ENCODE measurements at places on chromosomes 16 and 17. TPM values are rescaled to one million over a fixed set of nuclear protein-coding genes. Genes with fewer than 3 reads are reported as not detected.

The RAB37 gene
- total RNA-seq = 19.0 TPM

The SPN gene
- total RNA-seq = 45.7 TPM

The SPIRE2 gene
- total RNA-seq = 1.1 TPM

The KRTAP1-5 gene
- total RNA-seq = not detected

The USP7 gene
- total RNA-seq = 259 TPM

The TPSAB1 gene
- total RNA-seq = not detected

DNA sequence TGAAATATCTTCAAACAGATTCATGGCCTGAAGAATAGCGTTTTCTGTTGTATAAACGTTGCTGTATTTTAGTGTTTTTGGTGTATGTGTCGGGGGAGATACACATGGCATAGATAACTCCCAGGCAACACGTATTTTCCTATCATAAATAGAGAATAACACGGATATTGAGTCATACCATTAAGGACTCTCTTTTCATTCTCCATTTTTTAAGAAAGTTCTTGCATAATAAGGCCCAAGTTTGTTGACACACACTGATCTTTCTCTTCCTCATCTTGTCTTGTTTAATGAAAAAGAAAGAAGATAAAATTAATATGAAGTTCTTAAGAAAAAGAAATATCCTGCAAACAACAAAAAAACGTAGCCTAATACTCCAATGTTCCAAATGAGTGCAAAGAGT lies 13.4 kb downstream of the ABCA8 start:
- DNase-seq = no peak

GRCh38 chr16:85961988-85962915 lies 63.3 kb downstream of the IRF8 start:
- no peak for DNase-seq

DNA sequence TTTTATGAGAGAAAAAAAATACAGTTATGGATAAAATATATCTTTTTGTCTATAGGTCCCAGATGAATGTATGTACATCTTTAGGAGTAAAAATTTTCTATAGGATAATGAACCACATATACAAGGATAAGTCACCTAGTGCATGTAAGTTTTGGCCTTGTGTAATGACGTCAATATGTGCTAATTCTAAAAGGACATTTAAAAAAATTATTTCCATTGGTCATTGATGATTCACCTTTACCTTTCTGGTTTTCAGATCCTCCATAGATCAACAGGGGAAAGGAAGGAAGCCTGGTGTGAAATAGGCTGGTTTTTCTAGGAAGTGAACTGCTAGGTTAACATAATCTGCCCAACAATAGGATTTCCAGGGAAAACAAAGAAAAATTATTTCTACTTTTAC lies 684.3 kb upstream of the SOX9 start:
- DNase-seq = no peak

DNA sequence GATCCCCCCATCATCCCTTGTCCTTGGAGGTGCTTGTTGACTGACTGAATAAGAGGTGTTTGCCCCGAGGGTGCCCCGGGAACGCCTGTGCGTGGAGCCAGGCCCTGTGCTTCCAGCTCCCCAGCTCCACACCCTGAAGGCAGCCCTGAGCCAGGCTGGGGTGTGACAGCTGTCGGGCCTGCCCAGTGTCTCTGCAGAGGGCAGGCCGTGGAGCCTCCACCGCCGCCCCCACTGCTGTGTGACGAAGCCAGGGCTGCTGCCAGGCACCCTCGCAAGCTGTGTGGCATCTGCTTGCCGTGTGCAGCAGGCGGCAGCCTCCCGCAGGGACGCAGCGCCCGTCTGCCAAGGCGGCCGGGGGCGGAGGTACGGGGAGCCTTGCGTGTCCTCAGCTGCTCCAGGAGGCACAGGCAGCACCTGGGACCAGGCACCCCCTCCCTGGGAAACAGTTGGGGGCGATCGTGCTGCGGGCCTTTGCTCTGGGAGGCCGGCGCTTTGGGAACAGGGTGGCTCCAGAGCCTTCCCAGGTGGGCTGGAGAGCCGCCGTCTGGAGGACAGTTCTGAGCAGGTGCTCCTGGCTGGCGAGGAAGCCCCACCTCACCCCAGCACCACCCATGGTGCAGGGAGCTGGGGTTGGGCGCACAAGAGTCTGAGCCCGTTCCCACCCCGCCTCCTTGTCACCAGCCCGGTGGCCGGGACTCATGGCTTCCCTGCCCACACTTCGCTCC lies 26.6 kb downstream of the GSE1 start:
- no peak for DNase-seq

GRCh38 chr16:7651803-7652570 lies 319.3 kb downstream of the RBFOX1 start:
- no peak for DNase-seq

DNA sequence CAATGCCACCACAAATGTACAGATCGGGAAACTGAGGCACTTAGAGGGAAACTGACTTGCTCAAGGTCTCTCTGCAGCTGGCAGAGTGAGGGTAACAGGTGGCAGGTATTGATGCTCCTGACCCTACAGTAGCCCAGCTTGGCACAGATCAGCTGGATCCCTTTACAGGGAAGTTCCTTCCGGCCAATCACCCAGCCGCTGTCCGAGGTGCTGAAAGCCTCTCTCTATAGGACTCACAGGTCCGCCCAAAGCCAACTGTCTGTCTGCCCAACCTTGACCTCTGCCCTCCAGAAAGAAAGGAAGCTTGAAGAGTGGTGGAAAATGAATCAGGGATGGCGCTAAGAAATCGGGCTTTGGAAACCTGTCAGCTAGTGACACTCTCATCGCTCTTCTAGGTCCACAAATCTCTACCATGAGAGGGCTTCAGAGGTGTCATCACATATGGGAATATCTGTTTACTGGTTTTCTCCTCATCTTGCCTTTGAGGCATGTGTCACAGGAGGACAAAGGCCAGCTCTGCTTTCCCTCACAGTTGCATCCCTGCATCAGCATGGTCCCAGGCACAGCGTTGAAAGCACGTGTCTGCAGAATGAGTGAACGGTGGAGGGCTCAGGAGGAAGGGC lies 246.2 kb downstream of the KATNIP start:
- DNase-seq = no peak

GRCh38 chr16:78288888-78289287 lies 189.4 kb downstream of the WWOX start:
- no peak for DNase-seq

DNA sequence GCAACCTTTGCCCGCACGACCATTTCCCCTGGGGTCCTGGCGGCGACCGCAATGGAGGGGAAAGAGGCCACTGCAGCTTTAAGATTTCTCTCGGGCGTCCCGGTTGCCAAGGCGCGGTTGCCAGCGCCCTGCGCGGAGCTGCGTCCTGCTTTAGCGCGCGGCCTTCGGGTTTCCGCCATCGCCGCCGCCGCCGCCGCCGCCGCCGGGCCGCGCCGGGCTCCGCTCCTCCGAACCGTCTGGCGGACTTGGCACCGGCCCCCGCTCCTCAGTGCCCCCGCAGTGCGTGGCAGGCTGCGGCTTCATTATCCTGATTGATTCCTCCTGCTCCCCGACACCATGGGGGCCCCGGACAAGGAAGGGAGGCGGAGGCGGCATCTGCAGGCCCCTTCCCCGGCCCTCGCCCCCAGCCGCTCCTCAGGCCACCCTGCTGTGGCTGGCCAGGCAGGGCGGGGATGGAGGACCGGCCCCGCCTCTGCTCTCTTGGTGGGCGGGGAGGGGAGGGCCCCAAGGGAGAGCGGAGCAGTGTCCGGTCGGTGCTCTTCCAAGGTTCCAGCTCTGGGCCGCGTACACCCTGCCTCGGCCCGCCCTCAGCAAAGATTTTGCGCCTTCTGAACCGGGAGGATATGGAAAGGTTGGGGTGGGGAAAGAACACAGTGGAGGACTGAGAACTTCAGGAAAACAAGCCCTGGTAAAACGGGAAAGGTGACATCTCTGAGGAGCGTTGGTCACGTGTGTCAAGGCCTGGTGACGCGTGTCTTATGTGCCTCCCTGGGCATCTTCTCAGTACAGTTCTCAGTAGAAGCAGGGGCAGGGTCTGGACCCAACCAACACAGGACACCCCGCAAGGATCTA lies 34.0 kb downstream of the NEUROD2 start:
- peak; percentile 9 for DNase-seq

GRCh38 chr17:42308446-42308845 lies 20.1 kb downstream of the STAT5A start:
- DNase-seq = no peak

DNA sequence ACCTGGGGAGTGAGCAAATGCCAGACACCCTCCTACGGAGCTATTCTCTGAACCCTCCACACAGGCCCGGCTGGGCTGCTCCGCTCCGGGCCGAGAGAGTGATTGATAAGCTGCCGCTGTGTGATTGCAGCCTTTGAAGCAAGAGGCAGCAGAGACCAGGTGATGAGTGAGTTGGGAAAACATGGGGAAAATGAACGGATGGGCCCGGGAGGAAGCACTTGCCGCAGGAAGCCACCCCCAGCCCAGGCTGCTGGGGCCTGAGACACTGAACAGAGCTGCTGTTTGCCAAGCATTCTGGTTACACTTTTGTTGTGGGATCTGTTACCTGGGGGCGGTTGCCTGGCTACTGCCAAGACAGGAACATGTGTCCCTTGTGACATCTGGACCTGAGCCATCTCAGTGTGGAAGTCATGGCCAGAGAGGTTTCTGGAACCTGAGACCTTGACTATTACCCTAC lies 46.4 kb upstream of the KLHDC4 start:
- DNase-seq = no peak

DNA sequence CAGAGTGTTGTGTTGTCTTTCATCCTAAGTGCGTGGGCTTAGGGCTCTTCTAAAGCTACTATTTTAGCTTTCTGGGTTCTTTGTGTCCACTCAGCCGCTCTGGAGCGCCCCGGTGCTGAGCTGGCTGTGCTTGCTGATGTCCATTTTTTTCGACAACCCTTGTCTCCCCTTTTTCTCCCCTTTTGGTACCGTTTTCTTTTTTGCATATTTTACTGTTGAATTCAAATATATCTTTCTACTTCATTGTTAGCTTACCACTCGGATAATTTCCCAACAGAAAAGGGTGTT lies 1.2 kb downstream of the SRRM2 start:
- DNase-seq = no peak

- no peak for DNase-seq
These were observed 17.1 kb upstream of the CPSF4L start for GRCh38 chr17:73278465-73279453.

DNA sequence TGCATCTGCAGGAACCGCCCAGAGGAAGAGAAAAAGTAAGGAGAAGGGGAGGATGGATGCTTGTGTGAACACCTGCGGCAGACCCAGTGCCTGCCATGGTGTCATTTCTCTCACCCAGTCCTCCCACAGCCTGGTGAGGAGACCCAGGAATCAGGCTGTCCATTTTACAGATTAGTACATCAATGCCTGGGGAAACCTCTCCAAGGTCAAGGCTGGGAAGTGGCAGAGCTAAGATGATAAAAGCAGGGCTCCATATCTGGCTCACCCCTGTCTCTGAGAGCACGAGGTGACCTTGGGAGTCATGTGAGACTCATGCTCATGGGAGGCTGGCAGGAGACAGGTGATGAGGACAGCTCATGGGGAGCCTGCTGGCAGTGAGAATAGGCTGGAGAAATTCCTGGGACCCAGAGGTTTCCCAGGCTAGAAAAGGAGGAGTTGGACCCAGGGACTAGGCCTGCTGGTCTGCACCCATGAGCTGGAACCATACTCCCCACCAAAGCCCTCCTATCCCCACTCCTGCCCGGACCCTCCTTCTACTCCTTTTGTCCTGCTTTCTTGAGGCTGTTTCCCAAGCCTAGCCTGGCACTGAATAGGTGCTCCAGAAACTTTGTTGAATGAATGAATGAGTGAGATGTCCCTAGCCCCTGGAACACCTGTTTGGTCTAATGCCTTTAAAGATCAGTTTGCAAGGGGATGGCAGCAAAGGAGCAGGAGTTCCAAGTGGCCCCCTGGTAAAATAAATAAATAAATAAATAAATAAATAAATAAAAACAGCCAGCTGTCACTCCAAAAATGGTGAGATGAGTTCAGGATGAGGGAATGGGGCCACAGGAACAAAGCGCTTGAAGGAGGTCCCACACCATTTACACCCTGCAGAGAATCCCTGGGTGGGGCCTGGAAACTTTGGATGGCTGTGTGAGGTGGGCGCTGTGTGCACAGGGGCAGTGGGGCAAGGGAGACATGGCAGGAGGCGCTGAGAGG lies 1.6 kb downstream of the ZNF629 start:
- no peak for DNase-seq

DNA sequence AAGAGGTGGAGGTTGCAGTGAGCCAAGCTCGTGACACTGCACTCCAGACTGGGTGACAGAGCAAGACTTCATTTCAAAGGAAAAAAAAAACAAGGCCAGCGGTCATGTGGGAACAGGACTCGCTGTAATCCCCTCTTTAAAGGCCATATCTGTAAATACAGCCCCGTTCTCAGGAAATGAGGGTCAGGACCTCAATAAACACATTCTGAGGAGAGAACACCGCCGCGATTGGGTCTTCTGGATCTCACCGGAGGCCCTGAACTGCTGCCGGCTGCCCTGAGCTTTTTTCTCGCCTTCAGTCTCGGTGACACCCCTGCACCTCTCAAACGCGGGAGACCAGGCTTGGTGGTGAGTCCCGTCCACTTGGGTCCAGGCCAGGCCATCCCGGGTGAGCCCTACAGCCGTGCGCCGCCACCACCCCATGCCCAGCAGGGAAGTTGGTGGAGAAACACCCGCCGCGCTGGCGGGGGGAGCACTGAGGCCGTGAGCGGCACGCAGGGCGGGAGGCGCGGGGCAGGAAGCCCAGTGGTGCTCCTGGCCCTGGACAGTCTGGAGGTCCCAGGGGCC lies 28.4 kb downstream of the SLC25A10 start:
- no peak for DNase-seq

GRCh38 chr16:65634291-65634690 lies 512.4 kb upstream of the CDH11 start:
- DNase-seq = no peak

DNA sequence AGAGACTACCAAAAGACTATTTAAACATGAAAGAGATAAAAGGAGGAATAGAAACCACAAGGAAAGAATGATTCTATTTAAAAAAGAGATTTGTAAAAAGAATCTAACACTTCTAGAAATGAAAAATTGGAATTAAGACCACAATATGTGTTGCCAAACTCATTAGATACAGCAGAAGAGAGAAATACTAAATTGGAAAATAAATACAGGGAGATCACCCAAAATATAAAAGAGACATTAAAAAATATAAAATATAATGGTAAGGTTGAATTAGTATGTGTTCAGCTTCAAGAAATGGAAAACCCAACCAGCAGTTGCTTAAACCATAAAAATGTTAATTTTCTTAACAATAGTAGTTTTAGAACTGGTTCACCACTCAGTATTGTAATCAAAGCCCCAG lies 160.4 kb downstream of the LGALS9B start:
- DNase-seq = no peak

DNA sequence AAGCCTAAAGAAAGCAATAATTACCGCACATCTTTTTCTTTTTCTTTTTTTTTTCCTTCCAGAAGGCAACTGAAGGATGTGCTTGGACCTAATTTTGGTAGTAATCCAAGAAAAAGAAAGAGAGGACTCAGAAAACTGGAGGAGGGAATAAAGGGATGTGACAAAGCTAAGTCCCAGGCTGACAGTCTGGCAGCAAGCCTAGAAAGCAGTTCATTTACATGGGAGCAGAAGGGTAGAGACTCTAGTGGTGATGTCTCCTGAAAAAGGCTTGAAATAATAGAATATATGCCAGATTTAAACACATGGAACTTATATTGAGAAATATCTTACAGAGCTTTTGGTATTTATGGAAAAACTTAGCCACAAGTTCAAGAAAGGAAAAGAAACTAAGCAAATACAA lies 101.0 kb upstream of the SHISA6 start:
- DNase-seq = no peak
